ENCODE measurements at places on chromosomes 4 and X.

GRCh38 chr4:122894827-122895226 lies 27.6 kb downstream of the NUDT6 start:
- no peak for DNase-seq

GRCh38 chr4:24210332-24210902 lies 320.6 kb upstream of the PPARGC1A start:
- DNase-seq = peak; percentile 78

- no peak for DNase-seq
Observed at GRCh38 chr4:95779447-95779846, 60.4 kb upstream of the PDHA2 start.

DNA sequence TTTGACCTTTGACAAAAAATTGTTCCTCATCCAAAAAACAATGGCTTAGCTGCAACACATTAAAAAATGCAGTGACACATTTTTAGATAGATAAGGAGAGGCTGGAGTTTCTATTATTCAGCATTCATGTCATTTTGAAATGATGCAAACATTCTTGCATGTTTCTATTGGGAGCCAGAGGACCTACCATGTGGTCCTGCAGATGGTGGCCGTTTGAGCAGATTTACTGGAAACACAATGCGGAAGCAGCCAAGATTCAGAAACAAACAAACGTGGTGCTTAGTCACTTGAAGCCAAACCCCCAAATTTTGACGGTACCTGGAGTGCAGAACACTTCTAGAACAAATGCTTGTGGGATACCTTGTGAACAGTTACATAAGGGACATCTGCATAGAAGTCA lies 456.7 kb downstream of the PCDH18 start:
- no peak for DNase-seq

DNA sequence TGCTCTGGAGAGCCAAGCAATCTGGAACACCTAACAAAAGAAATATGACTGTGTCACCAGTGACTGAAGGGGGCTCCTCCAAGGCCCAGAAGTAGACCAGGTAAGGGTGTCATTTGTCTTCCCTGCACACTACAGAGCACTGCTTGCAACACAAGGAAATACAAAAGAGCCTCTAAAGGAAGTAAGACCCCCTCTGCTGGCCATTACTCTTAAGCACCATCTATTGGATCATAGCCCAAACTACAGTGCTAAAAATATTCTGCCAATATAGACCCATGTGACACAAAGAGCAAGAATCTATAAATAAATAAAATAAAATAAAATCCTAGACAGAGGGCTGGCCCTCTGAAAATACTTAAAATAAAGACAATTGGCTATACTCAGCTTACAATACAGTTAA lies 528.7 kb downstream of the TMA16 start:
- DNase-seq = no peak

- DNase-seq = no peak
Observed at GRCh38 chr4:146550161-146550560, 28.4 kb upstream of the SLC10A7 start.

- no peak for DNase-seq
Observed at GRCh38 chr4:111984169-111984819, 161.0 kb upstream of the FAM241A start.

- DNase-seq = no peak
Observed at GRCh38 chrX:10952619-10953018, 158.5 kb upstream of the HCCS start.

- no peak for DNase-seq
Observed at GRCh38 chrX:100864657-100865391, 9.3 kb downstream of the NOX1 start.

- no peak for DNase-seq
Observed at GRCh38 chr4:79175716-79176115, 150.1 kb downstream of the NAA11 start.

- no peak for DNase-seq
Observed at GRCh38 chr4:106315476-106315967, 487 bp downstream of the TBCK start.

DNA sequence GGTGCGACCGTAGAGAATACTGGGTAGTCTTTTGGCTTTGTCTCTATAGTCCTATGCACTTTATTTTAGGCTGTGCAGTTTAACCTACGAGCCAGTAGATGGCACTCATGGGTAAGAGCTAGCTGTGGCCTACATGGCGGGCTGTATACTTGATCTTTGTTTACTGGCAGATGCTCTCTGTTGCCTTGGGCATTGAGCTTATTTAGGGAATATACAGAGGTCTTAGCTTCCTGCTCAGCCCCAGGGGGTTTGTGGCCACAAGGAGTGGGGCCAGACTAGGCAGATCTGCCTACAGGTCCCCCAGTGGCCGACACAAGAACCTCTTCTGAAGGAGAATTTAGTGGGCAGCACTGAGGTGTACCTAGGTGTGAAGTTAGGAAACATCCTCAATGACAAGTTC lies 227.6 kb upstream of the HDX start:
- no peak for DNase-seq

DNA sequence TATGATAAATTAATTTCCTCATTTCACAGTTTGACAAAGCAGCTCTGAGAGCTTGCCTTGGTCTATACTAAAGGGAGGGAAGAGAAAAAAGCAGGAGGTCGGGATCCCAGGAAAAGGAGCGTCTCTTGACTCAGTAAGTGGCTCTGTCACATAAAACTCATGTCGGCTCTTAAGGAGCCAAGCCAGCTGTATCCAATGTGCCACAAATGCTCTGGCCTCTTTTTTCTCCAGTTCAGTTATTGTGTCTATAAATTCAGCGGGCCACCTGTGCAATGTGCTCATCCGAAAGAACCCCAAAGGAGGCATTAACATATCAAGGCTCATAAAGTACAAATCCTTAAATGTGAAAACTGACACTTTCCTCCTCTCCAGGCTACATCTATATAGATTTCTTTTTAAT lies 337.7 kb upstream of the FAM241A start:
- no peak for DNase-seq

- no peak for DNase-seq
Observed at GRCh38 chr4:101823864-101824263, 33.3 kb downstream of the BANK1 start.

DNA sequence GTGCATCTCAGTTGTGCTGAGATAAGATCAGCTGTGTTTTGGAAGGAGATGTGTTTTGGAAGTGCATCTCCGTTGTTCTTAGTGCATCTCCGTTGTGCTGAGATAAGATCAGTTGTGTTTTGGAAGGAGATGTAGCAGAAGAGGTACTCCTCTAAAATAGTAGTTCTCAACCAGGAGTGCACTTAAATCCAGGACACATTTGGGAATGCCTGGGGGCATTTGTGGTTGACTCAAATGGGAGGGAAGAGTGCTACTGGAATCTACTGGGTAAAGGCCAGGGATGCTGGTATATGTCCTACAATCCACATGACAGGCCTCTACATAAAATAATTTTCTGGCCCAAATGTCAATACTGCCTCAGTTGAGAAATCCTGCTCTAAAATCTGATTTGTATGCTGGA lies 70.8 kb upstream of the CHRDL1 start:
- no peak for DNase-seq

GRCh38 chrX:19709812-19710518 lies 177.4 kb downstream of the SH3KBP1 start:
- DNase-seq = no peak

- DNase-seq = no peak
Observed at GRCh38 chr4:63817196-63817865, 591.9 kb downstream of the TECRL start.

DNA sequence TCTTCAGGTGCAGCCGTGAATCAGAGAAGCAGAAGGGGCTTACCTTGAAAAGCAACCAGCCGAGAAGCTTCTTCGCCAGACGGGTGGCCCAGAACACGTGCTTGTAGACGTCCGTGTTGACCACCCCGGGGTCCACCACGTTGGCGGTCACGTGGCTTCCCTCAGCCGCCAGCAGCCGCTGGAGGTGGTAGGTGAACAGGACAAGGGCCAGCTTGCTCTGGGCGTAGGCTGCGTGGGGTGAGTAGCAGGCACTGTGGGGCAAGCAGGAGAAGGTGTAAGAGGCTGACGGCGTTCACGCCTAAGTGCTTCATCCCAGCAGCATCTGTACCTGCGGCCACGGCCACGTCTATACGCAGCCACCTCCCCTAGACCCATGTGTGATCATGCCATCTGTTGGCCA lies 257.8 kb downstream of the DHRSX start:
- no peak for DNase-seq

DNA sequence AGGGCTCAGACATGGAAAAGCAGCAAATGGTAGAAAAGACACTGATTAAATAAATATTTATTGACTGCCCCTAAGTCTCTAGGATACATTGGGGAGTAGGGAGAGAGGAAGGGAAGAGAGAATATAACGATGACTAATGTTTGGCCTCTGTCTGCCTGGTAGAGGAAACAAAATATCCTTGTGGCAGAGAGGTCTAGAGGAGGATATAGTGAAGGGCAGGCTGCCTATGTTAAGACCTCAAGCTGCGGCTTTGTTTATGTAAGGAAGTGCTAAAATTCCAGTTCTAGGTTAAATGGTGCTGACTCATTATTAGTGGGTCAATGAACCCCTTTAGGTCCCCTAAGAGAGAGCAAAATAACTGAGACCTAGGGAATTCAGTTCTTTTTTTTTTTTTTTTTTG lies 427.3 kb upstream of the FTHL17 start:
- no peak for DNase-seq

- no peak for DNase-seq
Observed at GRCh38 chr4:122702939-122703338, 29.6 kb upstream of the BBS12 start.

DNA sequence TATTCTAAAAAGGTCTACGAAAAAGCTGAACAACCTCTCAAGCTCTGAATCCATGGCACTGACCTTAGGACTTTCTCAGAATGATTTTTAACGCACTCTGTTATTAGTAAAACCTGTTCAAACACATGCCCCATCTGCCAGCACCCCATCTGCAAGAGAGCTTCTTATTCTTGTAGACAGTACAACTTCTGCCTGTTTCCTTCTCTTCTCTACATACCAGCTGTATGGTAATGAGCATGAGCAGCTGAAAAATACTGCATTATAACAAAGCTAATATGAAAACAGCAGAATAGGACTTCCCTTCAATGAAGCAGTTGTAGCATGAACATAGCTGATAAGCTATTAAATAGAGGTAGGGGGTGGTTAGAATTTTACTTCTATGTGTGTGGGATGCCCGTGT lies 167.9 kb downstream of the FBXW7 start:
- no peak for DNase-seq

GRCh38 chrX:11334165-11334564 lies 41.0 kb downstream of the AMELX start:
- no peak for DNase-seq
